Fibroblast of skin of right biceps (primary cell): ENCODE measurements at places on chromosomes 7 and 10.

DNA sequence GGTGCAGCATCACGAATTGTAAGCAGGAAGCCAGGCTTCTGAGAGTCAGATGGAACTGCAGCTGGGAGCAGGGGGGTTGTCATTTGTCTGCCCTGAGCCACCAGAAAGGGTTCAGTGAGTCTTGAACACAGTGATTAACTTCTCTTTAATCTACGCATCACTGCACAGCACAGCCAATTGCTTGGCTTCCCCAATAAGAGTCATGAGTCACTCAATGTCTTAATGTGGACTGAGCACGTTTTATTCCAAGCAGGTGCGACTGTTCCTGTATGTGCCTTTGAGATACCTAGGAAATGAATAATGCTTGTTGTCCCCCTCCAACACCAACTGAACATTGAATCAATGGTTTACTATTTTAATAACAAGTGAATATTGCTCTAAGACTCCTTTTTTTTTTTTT lies 26.0 kb upstream of the PLEKHA1 start:
- no peak for DNase-seq

- peak; percentile 66 for DNase-seq
Measured at GRCh38 chr7:149005427-149006344, 22.6 kb downstream of the PDIA4 start.

GRCh38 chr10:79070081-79070605 lies 1.4 kb downstream of the ZMIZ1 start:
- peak; percentile 47 for DNase-seq

- DNase-seq, result no peak
Measured at GRCh38 chr7:94706996-94707740, 51.2 kb upstream of the SGCE start.

- DNase-seq, result no peak
Measured at GRCh38 chr10:8400892-8401291, 346.4 kb downstream of the GATA3 start.

GRCh38 chr10:29473406-29474100 lies 161.2 kb downstream of the SVIL start:
- no peak for DNase-seq

- peak; percentile 19 for DNase-seq
Measured at GRCh38 chr10:33927347-33927746, 592.9 kb upstream of the NRP1 start.

DNA sequence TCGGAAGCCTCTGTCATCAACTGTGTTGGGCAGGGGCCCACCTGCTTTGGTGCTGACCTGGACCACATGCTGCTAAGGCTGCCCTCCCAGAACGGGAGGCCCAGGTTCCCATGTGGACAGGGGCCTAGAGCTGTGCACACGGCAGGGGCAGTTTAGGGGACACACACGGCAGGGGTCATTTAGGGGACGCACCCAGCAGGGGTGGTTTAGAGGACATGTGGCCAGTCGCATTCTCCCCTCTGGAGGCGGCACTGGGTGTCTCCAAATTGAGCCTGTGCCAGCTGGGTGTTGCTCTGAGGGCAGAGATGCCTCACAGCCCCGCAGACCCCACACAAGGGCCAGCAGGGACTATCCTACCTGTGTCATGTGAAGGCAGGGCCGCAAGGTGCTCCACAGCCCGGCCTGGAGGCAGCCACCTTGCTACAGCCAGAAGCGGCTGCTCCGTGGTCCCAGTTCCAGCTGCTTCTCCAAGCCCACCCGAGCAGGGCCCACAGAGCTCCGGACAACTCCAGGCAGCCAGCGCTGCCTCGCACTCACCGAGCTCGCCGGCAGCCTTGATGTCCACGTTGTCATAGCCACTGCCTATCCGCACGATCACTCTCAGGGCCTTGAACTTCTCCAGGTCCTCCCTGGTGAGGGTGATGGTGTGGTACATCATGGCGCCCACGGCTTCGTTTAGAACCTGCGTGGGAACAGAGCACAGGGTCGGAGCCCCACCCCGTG lies 60.7 kb downstream of the ZRANB1 start:
- no peak for DNase-seq

- DNase-seq, result no peak
Measured at GRCh38 chr7:157476201-157476600, 139.4 kb downstream of the DNAJB6 start.

- peak; percentile 74 for DNase-seq
Measured at GRCh38 chr10:31635415-31636065, 293.1 kb downstream of the ARHGAP12 start.

DNA sequence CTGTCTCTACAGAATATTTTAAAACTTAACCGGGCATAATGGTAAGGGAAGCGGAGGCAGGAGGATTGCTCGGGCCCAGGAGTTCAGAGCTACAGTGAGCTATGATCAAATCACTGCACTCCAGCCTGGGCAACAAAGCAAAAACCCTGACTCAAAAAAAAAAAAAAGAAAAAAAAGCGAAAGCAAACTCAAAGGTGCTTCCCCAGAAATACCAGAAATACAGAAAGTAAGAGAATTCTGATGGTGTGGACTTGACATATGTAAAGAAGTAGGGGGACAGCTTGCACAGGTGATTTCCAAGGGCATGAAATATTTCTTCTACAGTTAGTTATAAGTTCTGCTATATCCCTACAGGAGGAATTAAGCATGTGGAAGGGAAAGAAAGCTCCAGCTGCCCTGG lies 69.7 kb upstream of the APBB1IP start:
- DNase-seq, result no peak

GRCh38 chr10:529468-530230 lies 159.8 kb downstream of the DIP2C start:
- DNase-seq, result no peak

GRCh38 chr10:124198125-124198501 lies 104.7 kb upstream of the CHST15 start:
- DNase-seq, result no peak

- DNase-seq, result peak; percentile 57
Measured at GRCh38 chr10:15464381-15464780, 93.3 kb upstream of the FAM171A1 start.
